ENCODE measurements at places on chromosomes 6 and 20.

DNA sequence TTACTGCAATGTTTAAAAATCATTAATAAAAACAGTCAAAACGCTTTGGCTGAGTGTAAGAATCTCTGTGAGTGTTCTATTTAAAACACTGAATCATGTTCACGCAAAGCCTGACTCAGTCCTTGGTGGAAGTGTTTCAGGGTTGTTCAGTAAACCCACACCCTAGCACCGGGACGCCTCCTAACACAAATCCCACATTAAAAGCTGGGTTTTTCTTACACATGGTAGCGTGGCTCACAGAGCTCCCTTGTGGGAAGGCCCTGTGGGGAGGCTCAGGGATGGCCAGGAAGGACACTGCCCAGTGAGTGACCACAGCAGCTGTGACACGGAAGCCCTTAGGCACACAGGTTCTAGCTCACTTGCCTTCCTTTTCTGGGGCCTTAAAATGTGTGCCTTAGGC lies 80.2 kb downstream of the GMPR start:
- DNase-seq: peak; percentile 34

- no peak for DNase-seq
These were observed 10.9 kb downstream of the GOPC start for GRCh38 chr6:117591405-117591804.

- no peak for DNase-seq
These were observed 80.3 kb upstream of the STMND1 start for GRCh38 chr6:17021539-17021889.

- DNase-seq: no peak
These were observed 45.8 kb downstream of the NOL7 start for GRCh38 chr6:13660893-13661292.

GRCh38 chr20:59386809-59387208 lies 86.4 kb downstream of the EDN3 start:
- no peak for DNase-seq

DNA sequence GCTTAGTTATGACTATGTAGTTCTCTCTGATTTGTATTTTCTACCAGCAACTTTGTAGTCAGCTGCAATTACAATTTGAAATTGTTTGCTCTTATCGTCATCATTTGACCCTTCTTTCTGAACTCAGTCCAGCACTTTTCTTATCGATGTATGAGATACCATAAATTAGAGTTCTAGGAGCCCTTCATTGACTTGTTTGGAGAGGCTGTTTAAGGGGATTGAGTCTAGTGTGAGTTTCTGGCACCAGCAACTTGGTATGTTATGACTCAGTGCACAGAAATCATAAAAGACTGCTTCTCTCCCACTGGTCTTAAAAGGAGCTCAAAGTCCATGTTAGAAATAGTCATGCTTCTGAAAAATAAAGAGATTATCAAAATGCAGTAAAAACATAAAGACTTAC lies 190.3 kb downstream of the TENT5A start:
- no peak for DNase-seq

DNA sequence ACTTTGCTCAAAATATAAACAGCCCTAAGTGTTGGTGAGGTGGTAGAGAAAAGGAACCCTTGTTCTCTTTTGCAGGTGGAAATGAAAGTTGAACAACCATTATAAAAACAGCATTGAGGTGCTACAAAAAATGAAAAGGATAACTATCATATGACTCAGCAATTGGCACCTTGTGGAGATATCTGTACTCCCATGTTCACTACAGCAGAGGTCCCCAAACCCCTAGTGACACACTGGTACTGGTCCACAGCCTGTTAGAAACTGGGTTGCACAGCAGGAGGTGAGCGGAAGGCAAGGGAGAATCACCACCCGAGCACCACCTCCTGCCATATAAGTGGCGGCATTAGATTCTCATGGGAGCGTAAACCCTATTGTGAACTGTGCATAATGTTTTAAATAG lies 267.4 kb upstream of the THEMIS start:
- no peak for DNase-seq

DNA sequence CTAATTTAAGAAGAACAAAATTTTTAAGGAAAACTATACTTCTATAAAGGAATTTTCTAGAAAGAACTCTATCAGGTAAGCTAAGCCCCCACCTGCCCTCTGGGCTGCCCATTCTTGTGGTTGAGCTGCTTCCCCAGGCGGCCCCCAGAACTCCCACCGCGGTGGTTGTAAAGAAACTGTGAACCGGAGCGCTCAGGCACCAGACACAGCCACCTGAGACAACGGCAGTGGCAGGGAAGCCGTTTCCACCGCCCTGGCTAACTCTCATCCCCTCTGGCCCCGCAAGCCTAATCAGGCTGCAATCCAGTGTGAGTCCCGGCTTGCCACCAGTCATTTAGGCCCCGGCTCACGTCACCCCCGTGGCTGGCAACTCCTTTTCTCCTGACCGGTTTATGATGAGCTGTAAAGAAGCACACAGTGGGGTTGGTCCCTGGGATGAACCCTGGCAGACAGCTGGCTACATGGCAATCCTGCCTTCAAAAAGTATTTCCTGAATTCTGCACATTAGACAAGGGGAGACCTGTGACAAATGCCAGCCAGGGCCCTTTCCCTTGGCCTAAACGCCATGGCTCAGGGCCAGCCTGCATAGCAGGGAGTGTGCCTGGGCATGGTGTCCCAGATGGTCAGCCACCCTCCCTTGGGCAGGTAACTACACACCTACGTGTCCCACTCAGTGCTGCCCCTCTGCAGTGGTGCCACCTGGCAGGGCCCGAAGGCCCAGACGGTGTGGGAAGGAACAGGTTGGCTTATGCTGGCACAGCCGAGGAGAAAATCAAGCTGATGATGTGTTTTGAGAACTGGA lies 63.8 kb upstream of the GPR31 start:
- DNase-seq: no peak

DNA sequence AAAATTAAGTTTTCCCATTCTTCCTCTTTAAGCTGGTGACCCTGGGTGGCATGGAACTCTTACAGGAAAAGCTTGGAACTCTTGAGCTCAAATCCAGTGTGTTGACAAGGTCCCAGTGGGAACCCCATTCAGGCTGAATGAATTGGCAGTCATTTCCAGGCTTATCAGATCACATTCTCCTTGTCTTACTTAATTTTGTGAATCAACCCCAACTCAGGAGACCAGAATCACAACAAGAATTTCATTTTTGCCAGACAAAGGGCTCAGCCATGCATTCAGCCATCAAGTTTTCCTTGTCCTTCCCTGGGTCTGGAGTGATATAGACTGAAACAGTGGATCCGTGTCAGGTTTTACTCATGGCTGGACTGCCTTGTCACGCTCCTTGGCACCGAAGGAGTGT lies 92.1 kb upstream of the EEF1E1 start:
- no peak for DNase-seq

DNA sequence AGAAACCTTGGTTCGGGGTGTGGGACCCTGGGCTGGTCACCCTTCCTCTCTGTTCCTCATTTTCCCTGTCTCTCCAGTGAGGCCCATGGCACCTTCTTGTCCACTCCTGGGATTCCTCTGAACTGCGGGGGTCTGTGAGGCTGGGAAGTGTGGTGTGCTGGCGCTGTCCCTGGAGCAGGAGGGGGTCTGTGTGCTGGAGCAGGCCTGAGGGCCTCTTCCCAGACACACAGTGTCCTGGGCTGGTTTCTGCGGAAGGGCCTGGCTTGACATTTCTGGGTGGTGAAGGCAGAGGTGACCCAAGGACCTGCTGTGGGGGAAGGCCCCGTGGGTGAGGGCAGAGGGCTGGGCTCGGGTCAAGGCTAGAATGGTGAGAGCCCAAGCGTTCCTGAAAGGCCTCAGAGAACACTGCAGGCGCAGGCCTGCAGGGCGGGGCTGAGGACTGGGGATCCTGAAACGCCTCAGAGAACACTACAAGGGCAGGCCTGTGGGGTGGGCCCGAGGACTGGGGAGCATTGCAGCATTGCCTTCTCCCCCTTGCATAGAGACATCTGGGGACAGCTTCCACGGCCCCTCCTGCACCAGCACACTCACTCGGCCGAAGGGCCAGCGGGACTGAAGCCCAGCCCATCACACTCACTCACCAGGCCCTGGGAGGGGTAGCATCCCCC lies 10.6 kb upstream of the BAK1 start:
- DNase-seq: no peak

GRCh38 chr6:12962987-12963386 lies 246.4 kb downstream of the PHACTR1 start:
- no peak for DNase-seq

DNA sequence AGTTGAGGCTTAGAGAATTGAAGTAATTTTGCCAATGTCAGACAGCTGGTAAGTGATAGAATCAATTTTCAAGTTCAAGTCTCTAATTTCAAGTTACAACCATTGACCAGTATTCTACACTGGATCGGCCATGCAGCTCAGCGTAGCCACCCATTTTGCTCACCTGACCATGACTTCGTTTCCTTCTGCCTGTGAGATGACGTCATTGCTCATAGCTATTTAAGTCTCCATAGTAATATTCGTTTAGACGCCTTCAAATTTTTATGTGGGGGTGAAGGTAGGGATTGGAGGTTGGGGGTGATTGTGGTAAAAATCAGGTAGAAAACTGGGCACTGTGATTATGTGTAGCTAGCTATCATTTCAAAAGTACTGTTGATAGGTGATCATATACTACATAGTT lies 5.6 kb upstream of the HTR1B start:
- DNase-seq: no peak

DNA sequence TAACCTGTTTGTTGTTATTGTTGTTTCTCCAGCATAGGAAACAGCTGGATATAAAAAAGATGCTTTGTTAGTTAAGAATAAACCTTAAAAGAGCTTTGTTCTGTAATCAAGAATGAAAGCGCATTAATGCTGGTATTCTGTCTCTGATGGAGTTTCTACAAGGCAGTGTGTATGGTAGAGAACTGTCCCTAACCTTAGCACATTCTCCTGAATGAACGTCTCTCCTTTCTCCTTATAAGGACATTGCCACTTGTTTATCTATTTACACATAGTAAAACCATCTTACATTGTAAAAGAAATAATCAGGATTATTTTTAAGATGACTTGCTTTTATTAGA lies 33.8 kb upstream of the LCA5 start:
- DNase-seq: no peak

DNA sequence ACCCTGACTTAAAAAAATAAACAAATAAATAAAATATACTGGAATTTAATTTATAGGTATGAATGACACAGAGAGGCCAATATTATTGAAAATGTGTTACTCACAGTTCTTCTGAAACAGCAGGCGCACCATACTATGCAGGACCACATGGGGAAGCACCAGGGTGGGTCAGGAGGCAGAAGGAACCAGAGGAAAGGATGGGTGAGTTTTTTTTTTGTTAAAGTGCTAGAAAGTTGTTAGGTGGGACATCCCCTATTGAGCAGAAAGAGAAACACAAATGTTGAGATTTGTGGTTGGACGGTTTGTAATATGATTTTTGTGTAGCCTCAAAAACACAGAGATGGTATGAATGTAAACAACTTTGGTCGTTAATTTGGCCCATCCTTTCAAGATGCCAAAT lies 26.0 kb downstream of the PTPRA start:
- DNase-seq: no peak

- no peak for DNase-seq
These were observed 49.6 kb upstream of the PHIP start for GRCh38 chr6:79127660-79128059.

DNA sequence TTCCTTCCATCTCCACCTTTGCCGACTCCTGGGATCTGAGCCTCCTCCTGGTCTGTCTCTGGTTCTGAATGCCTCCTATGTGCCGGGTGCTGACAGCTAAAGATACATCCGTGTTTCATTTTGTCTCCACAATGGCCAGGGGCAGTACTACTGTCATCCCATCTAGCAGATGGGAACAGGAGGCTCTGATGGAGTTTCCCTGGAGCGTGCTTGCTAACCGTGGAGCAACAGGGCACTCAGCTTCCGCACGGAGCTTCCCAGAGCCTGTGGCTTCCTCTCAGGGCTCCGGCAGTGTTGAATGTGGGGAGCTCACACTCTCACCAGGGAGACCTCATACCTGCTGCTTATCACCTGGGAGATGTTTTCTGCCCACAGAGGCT lies 11.9 kb upstream of the NPBWR2 start:
- DNase-seq: no peak

DNA sequence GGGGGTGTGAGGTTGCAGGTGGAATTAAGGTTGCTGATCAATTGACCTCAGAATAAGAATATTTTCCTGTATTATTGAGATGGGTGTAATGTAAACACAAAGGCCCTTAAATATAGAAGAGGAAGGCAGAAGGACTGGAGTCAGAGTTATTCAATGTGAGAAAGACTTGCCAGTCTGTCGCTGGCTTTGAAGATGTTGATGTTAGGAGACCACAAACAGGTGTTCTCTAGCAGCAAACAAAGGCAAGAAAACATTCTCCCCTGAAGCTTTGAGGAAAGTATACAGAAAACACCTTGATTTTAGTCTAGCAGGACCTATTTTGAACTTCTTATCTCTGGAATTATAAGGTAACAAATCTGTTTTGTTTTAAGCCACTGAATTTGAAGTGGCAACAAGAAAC lies 138.9 kb upstream of the PTPRK start:
- DNase-seq: no peak

DNA sequence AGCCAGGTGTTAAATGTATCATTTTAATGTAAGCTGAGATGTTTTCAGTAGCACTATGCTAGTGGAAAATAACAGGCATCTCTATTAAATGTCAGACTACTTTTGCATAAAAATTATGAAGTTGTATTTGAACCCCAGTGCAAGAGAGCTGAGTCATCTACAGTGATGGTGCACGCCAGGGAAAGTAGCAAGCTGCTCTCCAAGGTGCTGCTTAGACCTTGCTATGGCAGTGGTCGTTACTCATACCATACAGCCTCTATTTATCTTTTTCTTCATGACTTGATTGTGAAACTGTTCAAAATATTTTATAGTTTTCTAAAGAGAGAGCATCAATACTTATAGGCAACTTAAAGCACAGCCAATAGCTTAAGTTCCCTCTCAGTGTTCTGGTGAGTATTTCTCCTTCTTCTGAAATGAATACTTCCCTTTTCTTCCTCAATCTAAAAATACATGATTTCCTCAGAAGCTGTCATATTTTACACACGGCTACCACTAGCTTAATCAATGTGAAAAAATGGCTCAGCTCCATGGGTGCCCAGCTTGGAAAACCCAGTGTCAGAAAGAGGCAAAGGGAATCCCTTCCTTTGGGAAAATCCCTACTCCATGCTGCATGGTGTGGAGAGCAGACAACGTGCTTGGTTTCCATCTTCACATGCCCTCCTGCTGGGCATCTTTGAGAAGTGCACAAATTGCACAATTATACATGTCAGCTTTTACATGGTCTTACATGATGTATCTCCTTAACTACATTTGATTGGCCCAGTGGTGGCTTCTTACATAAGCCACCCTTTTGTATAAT lies 105.6 kb downstream of the ELOVL4 start:
- no peak for DNase-seq

DNA sequence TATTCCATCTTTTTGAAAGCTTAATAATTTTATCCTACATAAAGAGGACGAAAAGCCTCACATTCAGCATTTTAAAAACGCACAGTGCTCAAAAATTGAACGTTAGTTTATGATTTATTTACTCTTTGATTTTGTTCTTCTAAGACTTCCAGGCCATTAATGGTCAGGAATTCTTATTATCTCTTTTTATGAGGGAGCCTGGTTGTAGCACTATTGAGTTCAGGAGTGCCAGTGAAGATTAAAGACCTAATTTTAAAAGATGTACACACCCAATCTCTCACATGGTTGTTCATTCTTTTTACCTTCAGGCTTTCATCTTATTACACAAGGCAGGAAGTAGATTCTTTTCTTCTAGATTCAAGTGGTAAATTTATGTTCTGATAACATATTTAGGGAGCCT lies 68.6 kb downstream of the HDDC2 start:
- no peak for DNase-seq

Data from anterior cingulate cortex (tissue), 58 donors.